ENCODE measurements at places on chromosomes 6 and 20. TPM values are rescaled to one million over a fixed set of nuclear protein-coding genes. Genes with fewer than 3 reads are reported as not detected.

- no peak for DNase-seq
These were observed 163.6 kb downstream of the LAMA2 start for GRCh38 chr6:129046526-129046925.

DNA sequence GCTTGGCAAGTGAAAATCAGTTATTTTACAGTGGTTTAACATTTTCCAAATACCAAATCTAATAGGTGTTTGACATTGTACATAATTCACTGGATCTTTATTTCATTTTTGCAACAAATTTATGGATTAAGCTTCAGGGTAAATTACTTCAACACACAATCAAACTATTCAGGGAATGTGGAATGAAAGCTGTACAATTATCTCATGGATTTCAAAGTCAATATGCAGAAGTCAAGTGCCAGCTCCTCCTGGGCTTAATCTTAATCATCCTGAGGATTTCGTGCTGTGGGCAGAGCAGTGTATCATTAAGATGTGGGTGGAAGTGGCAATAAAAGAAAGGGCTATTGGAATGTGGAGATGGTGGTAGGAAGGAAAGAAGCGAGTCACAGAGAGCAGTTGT, 548.8 kb downstream of the COL12A1 start:
- no peak for DNase-seq

DNA sequence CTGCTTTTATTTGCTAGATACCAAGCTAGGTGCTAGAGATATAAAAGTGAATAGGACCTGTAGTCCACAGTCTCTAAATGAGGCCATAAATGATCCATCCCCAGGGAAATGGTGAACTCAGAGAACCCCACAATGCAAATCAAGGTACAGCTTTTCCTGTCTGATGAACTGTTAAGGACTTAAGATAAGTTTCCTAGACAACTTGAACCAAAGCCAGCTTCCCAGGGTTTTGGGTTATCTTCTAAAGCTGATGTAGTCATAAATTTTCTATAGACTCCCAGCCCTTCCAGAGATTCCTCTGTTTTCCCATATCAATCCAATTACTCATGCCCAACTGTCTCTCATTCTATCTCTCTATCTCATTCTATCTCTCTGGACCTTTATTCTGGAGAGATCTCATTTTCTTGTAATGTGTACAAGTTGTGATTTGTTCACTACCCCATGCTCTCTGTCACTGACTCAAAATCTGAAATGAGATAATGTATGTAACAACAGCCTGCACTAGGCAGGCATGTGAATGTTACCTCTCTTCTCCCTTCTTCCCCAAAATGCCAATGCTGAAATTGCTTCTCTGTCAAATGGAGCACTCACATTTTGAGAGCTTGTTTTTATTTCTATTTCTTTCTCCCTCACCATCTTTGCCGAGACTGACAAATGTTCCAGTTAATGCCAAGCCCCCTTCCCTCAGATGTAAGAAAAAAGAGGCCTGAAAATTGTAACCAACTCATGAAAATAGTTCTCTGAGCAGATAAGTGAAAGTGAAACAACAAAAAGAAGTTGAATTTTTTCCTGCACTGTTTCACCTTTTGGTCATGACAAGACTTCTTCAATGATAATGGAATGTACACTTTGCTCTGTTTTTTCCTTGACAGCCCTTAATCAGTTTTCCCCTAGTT, 279.9 kb downstream of the SLC35F1 start:
- no peak for DNase-seq

DNA sequence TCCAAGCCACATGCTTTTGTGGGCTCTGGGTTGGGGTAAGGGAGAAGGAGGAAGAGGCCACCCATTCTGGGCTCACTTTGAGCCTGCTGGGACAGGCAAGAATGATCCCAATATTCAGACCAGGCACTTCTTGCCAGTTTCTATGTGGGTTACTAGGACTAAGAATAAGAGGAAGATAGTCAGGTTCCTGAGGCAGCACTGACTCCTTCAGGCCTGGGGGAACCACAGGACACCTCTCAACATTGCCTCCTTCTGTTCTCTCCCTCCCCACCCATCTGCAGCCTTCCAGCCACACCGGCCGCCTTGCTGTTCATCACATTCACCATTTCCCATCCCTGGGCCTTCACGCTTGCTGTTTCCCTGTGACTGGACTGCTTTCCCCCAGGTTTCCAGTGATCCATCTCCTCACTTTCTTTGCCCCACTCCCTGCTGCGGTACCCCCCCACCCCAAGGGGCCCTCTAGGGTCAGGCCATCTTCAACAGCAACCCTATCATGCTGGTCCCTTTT, 69.2 kb upstream of the SIRPA start:
- no peak for DNase-seq

The HLA-DQA1 gene
- total RNA-seq: not detected

DNA sequence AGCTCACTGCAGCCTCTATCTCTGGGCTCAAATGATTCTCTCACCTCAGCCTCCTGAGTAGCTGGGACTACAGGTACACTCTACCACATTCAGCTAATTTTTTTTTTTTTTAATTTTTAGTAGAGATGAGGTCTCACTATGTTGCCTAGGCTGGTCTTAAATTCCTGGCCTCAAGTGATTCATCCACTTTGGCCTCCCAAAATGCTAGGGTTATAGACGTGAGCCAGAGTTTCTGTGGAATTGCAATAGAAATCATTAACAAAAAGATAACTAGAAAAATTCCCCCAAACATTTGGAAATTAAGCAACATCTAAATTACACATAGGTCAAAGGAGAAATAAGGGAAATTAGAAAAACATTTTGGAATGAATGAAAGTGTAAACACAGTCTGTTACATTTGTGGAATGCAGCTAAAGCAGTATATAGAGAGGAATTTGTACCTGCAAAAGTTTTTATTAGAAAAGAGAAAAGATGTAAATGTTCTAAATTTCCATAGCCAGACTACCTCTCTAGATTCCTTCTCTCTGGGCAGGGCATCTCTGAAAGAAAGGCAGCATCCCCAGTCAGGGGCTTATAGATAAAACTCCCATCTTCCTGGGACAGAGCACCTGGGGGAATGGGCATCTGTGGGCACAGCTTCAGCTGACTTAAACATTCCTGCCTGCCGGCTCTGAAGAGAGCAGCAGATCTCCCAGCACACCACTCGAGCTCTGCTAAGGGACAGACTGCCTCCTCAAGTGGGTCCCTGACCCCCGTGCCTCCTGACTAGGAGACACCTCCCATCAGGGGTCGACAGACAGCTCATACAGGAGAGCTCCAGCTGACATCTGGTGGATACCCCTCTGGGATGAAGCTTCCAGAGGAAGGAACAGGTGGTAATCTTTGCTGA, 51.3 kb downstream of the ATRN start:
- DNase-seq: no peak

- no peak for DNase-seq
These were observed 46.5 kb downstream of the PLEKHG1 start for GRCh38 chr6:150646228-150646627.

DNA sequence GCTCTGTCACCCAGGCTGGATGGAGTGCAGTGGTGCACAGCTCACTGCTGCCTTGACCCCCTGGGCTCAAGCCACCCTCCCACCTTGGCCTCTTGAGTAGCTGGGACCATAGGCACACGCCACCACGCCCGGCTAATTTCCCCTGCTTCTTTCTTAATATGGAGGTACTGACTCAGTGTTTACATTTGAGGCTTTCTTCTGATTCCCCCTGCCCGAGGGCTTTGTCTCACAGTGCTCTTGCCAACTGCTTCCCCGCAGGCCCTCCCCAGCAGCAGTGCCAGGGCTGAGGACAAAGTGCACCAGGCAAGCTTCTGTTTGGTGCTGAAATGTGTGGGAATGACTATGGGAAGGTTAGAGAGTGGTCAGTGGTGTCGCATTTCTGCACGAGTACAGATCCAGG, 34.8 kb downstream of the NR2E1 start:
- no peak for DNase-seq

The DNMT3B gene
- 9.3 TPM for total RNA-seq

- no peak for DNase-seq
These were observed 467.1 kb upstream of the HSF2 start for GRCh38 chr6:121932076-121932991.

GRCh38 chr6:25137480-25137879, 141.7 kb upstream of the CARMIL1 start:
- DNase-seq: no peak

DNA sequence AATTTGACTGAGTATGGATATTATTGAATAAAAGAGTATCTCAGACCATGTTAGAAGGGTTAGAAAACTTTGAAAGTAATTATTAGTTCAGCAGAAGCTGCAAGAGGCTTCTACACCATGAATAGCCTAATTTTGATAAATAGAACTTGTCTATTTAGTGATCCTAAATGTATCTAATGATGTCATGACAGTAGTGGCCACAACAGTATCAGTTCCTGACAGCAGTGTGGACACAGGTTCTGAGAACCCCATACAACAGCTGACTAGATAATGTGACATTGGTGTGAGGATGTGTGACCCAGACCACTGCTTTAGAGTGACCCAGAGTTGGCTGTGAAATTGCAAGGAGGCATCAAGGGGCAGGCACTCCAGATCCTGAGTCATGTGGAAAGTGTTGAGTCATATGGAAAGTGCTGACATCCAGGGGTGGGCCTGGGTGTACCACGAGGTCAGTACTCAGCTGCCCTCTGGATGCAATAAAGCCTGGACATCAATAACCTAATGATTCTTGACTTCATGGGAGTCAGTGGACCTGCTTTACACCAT, 754.7 kb downstream of the DHX35 start:
- no peak for DNase-seq

- DNase-seq: no peak
These were observed 385.7 kb upstream of the MMS22L start for GRCh38 chr6:97668716-97669115.

DNA sequence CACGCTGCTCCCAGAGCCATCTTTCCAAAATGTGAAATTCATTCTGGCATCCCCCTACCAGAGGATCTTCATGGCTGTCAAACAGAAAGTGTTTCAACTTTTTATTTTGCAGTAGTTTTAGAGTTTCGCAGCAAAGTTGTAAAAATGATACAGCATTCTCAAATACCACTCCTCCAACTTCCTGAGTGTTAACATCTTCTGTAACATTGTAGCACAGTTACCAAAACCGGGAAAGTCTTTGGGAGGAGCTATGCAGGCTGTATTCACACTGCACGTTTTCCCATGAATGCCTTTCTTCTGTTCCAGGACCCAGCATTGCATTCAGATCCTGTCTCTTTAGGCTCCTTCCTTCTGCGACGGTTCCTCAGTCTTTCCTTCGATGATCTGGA, 30.1 kb downstream of the CDYL start:
- DNase-seq: no peak

DNA sequence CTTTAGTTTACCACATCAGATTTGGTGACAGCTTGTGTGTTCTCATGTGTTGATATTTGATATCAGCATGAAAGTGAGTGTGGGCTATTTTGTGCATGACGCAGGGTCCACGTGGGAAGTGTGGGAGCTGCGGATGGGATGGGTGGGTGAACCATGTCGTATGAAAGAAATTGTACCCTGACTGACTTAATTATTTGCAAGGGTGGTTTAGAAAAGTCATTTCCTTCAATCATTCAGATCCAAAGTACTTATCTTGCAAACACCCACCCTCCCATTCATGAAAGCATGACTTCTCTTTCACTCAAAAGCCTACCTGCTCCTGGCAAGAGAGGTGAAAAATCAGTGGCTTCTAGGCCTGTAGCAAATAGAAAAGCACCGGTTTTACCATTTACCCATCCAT, 91.8 kb upstream of the BACH2 start:
- no peak for DNase-seq

The BPIFA1 gene
- total RNA-seq: not detected

DNA sequence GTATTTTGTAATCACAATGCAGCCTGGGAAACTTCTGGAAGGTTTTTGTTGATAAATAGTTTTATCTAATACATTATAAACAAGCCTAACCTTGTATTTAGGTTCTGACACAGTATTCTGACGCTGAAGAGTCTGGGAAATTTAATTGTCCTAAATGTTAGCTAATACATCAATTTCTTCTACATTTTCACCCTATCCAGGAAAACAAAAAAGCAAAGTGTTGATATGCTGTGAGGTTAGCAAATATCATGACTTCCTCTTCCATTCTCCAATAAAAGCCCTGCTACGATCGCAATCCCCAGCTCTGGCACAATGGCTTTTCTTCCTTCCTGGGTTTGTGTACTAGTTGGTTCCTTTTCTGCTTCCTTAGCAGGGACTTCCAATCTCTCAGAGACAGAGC, at the start of gene C6orf58:
C6orf58 (plus strand) TSS at position 301 of the 400 bp plus-strand sequence; CDS start at position 313, 12 bp downstream.
- DNase-seq: no peak

GRCh38 chr6:47633141-47633540, 65.2 kb upstream of the ADGRF4 start:
- peak; percentile 17 for DNase-seq

DNA sequence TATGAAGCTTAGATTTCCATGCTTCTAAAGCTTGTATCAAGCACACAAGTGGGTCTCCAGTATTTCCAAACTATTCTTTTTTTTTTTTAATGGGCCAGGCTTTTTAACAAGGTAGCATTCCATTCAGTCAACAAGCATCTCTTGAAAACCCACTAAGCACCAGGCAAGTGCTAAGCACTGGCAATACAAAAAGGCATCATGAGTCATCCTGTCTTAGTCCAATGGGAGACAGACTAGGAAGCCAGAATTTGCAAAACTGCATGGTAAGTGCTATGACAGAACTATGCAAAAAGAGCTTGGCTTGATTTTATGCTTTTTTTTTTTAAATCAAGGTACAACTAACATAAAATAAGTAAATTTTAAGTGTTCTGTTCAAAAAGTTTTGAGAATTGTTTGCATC, 109.3 kb upstream of the DST start:
- DNase-seq: no peak

GRCh38 chr6:49979584-49979983, 10.2 kb upstream of the DEFB113 start:
- DNase-seq: no peak

- DNase-seq: no peak
These were observed 715.6 kb downstream of the QKI start for GRCh38 chr6:164130151-164130550.

DNA sequence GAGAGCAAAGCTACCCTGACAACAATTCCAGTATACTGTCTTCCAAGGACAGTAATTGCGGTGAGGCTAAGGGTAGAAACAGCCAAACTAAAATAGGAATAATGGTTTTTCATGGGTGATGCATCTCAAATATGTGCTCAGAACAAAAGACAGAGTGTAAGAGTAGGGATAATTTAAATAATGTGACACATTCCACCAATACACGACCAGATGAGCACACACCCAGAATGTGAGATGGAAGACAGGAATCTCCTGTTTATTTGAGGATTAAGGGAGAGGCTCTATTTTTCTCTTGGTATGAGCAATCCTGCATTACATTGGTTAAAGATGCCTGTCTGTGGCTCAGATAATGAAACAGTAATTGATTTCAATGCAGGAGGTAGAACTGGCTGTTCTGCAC, 292.9 kb upstream of the ZFP64 start:
- no peak for DNase-seq

DNA sequence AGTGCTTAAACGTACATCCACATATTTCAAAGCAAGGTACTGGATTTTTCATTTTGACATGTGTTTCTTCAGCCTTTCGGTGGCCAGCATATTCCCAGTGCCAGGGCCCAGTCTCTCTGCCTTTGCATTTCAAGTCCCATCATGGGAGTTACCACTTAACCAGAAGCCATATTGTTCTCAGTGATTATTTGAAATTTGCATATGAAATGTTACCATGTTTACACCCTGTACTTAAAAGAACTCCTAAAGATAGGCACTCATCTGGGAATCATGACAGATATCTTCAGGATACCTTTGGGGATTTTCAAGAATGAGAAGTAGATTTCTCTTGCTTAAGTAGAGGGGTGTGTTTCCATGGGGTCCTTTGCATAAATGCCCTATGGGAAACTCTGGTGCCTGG, 367.5 kb downstream of the NRN1 start:
- no peak for DNase-seq

The POPDC3 gene
- total RNA-seq: 0.27 TPM

Measured in cerebellum (tissue), 4 donors.